ENCODE measurements at places on chromosomes 2 and 18.

GRCh38 chr2:1363367-1363766, 49.9 kb upstream of the TPO start:
- DNase-seq: no peak

DNA sequence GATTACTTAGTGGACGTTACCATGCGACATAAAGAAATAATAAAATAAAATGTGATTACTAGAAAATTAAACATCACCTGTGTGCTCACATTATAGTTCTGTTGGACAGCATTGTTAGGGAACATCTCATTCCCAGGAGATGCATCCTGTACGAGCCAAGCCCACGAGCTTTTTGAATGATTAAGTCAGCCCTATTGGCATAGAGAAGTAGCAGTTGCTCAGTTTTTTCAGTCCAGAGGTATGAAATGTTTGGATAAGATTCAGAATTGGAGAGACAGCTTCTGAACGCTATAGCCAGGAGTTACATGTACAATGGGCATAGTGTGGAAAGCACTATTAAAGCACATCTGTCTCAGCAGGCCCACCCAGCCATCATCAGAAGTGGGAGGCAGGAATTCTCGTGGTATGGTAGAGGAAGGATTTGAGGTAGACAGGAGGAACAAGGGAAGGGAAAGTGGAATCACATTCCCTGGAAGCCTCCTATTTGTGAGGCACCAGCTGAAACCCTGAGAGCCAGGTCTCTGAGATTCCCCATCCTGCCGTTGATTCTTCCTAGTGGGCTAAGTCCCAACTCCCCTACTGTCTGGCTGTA, 8.6 kb downstream of the SPATS2L start:
- DNase-seq: no peak

GRCh38 chr2:211133766-211134165, 577.4 kb downstream of the CPS1 start:
- no peak for DNase-seq

DNA sequence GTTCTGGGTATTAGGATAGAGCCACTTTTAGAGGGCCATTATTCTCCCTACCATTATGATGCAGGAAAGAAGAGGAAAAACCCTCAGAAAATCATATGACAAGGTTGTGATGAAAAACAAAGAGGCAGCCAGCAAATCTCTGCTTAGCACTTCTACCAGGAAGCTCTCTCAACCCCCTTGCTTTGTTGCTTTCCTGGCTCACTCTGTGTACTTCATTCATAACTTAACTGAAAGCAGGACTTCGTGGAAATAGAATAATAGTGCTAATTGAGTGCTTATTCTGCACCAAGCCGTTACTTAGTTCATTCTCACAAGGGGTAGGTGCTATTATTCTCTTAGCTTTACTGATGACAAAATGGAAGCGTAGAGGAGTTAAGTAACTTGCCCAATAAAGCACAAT, 354.1 kb downstream of the HRH4 start:
- DNase-seq: no peak

DNA sequence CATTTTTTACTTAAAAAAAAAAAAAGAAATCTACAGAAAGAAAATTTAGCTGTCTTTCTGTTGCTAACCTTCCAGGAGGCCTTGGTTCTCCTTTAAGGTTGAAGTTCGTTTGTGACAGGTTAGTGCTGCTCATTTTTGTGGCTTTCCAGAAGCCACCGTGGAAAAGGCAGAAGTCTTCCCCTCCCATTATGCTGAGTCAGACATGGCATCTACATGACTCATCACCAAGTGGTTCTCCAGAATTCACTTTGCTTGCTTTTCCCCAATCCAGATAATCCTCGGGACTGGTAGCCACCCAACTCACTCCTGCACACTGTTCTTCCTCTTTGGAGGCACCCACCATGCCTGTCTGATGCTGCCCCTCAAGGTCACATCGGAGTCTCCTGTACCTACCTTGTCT, 228.7 kb downstream of the PIK3C3 start:
- no peak for DNase-seq

DNA sequence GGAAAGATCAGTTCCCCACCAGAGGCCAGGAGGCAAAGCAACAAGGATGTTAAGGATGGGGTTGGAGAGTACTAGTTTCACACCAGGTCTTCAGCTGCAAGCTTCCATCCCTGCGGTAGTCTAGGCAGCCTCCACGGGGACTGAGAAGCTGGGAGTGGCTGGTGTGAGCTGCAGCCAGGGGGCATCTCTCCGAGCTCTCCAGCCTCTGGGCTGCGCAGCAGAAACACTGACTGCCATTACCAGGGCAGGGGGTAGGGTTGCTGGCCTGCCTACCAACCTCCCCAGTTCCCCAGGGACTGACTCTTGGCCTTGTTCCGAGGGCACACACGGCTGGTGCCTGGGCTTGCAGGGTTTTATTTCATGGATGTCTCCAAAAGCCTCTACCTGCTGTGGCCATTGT, 15.9 kb downstream of the GATA6 start:
- no peak for DNase-seq

DNA sequence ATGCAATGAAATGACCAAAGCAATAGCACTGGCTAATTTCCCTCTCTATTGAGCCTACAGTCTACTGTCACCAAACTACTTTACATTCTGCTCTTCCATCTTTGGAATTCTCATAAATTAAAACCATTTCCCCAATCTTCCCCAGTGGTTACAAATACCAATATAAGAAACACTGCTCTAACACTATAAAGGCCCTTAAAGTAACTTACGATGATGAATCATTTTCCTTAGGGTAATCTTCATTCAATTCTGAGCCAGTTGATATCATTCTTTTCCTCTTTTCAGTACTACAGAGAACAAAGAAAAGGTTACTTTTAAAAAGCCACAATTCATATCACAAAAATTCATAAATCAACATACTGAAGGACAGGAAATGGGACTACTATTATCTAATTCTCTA, 22.1 kb downstream of the USP37 start:
- no peak for DNase-seq

GRCh38 chr18:55236150-55236931, 277.1 kb upstream of the CCDC68 start:
- DNase-seq: no peak

- no peak for DNase-seq
Observed at GRCh38 chr2:14053105-14053504, 579.4 kb upstream of the LRATD1 start.

DNA sequence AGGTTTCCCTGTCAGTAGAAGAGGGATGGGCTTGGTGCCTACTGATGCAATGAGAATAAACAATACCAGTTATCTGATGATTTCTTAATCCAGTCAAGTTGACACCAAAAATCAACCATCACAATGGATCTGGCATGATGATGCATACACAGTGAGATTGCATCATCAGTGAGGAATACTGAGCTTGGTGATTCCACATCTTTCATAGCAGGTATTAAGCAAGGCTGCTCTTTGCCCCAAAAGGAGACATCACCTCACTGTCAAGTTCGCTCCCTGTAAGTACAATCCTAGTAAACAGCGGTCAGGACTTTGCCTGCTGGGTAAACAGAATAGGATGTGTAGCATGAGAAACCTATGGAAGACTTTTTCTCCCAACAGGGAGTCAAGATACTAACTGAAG, 282.7 kb upstream of the CDH2 start:
- no peak for DNase-seq

- no peak for DNase-seq
Observed at GRCh38 chr2:56021579-56021978, 98.0 kb upstream of the EFEMP1 start.

DNA sequence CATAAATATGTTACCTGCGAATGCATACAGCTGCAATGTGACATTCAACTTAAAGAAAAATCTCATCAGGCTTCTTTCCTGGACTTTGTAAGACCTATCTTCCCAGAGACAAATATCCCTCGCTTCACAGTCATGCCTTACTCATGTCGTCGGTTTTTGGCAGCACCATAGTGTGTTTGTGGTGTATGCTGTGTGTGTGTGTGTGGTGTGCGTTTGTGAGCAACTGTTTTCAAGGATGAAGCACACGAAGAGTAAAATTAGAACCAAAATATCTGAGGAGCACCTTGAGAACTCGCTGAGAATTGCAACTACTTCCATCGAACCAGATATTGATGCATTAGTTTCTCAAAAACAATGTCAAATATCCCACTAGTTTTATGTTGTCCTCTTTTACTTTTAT, 56.9 kb downstream of the ASB1 start:
- DNase-seq: no peak

- DNase-seq: peak; percentile 55
Observed at GRCh38 chr2:85999061-85999831, 106.4 kb downstream of the POLR1A start.
